ENCODE measurements at places on chromosomes 1 and 21.

GRCh38 chr1:32903991-32904785 is 3.0 kb upstream of the TMEM54 start:
- DNase-seq: no peak

DNA sequence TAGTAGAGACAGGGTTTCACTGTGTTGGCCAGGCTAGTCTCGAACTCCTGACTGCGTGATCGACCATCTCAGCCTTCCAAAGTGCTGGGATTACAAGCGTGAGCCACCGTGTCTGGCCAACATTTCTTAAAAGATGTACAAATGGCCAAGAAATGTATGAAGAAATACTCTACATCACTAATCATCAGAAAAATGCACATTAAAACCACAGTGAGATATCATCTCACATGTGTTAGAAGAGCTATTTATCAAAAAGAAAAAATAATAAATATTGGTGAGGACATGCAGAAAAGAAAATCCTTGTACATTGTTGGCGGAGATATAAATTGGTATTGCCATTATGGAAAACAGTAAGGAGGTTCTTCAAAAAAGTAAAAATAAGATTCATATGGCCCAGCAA is 33.6 kb upstream of the TNFSF18 start:
- no peak for DNase-seq

- DNase-seq: no peak
Measured at GRCh38 chr1:244436336-244437085, 15.2 kb downstream of the ADSS2 start.

DNA sequence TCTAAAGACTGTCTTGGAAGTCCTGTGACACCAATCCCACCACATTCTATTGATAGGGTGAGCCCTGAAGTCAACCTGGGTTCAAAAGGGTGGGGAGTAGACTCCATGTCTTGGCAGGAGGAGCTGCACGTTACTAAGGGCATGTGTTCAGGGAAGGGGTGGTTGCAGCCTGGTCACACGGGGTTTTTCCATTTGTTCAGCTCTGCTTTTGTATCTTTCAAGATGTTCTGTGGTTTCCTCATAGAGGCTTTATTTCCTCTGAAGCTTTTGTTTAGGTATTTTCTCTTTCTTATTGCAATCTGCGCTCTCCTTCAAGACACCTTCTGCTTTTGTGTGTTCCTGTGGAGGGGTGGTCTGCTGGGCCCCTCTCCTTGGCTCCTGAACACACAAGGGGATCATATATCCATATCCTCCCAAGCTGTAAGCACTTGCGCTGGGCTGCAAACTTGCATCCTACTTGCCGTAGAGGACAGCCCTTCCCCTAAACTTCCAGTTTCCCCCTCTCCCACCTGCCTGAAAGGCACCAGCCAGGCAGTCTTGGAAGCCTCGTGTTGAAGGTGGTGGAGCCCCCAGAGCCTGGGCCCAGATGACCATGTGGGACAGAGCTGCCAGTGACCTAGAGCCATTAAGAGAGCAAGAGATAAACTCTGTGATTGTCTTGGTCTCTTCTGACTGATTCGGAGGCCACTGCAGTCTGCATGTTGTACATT is 62.5 kb upstream of the TRAPPC10 start:
- no peak for DNase-seq

- no peak for DNase-seq
Measured at GRCh38 chr1:246932366-246932700, 585 bp upstream of the AHCTF1 start.

DNA sequence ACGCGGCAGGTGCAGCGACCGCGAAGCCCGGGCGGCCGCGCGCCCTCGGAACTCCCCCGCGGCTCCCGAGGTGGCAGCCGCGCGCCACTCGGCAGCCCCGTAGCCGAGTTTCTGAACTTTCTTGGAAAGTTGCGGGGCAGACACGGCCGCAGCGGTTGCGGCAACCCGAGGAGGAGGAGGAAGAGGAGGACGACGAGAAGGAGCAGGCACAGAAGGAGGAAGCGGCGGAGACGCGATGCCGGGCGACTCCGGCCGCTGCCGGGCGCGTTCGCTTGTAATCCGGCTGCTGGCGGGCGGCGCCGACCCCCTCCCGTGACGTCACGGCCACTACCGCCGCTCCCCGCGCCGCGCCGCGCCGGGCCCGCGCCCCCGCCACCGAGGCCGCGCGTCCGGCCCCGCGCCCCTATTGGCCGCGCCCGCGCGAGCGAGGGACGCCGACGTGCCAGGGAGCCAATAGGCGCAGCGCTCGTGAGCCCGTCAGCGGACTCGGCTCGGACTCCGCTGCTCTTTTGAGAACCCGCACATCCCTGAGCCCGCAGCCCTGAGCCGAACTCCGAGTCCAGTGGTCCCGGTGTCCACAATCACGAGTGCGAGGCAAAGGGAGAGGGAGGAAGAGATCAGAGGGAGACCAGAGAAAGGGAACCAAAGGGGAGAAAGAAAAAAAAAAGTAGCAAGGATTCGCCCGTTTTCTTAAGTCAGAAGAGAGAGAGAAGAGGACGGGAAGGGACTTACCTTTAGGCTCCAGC is 736 bp upstream of the BARHL2 start:
- no peak for DNase-seq

DNA sequence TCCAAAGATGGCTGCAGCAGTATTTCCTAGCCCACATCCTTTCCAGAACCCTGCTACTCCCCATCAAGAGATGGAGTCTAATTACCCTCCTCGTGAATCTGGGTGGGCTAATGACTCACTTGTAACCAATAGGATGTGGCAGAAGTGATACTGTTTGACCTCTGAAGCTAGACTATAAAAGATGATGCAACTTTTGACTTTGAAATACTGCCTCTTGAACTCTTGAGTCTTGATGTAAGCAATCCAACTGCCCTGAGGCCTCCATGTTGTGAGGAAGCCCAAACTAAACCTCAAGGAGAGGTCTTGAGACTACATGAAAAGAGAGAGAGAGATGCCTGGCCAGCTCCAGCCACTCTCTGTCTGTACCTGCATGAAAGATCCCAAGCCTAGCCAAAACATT is 29.5 kb downstream of the LMO4 start:
- DNase-seq: no peak

DNA sequence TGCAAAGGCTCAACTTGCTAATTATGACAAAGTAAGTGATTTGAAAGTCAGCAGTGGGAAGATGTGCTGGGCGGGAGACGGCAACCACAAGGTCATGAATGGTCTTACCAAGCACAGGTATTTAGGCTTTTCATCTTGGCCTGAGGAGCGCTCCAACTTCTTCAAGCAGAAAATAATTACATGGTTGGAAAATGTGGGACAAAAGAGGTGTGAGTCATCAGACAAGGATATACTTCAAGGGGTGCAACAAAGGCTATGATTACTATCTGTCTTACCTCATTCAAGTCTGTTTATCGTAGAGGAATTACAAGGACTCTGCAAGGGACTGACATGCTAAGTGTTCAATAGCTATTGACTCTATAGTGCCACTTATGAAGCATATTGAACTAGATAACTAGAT is 2005.7 kb downstream of the MRPL39 start:
- DNase-seq: no peak

DNA sequence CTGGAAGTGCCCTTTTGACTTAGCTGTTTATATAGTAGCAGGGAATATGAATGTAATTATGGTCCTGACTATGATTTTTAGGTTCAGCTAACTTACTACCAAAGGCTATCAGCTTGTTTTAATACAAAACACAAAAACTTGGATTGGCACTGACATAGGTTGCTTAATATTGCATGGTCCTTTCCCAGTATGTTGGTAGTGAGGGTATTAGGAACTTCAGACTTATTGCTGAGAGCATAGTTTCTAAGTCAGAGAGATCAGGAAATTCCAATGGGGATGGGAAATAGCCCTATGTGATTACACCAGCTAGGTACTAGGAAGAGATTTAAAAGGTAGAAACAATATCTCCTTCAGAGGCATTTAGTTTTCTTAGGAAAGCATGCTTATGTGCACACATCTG is 7.7 kb downstream of the ARID1A start:
- DNase-seq: no peak

DNA sequence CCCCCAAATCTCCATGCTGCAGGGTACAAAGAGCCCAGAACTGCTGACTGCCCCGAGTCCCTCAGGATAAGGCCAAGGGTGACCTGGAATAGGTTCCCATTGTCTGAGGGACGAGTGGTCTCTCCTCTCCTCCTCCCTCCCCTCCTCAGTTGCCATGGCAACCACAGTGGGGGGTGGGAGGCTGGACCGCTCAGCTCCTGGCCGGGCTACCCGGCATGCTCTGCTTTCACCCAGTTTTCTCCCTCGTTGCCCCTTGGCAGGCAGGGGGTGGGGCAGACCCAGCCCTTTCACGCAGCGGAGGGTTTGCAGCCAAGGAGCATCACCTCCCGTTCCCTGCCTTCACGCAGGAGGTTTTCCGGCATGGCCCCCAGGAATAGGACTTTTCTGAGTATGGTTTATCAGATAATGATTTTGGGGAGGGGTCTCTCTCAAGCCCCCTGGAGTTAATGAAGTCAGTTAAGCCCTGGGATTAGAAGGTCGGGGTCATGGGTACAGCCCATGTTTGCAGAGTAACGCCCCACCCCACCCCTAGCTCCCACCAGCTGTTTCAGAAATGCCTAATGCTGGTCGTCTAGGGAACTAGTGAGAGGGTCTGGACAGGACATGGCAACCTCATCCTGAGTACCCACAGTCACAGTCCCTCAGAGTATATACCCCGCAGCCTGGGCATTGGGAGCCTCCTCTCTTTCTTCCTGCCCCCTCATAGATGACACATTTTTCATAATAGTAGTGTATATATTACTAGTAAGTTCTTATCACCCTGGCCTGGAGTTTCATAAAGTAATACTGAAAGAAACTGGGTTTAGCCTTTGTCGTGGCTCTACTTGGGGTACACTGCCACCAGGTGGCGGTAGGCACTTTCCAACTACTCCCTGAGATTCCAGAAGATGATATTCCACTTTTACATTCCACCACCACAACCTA is 20.7 kb downstream of the C1QB start:
- no peak for DNase-seq

DNA sequence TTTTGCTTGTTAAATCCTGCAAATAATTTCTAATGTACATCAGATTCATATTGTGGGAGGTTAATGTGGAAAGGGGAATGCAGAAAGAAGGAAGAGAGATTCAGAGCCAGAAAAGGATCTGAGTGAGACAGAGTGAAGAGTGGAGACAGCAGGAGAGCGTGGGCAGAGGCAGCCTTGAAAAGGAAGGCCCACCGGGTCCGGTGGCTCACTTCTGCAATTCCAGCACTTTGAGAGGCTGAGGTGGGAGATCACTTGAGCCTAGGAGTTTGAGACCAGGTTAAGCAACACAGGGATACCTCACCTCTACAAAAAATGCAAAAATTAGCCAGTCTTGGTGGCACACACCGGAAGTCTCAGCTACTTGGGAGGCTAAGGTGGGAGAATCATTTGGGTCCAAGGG is 222.0 kb upstream of the RAB4A start:
- no peak for DNase-seq

GRCh38 chr1:43524804-43525203 is 5.9 kb upstream of the PTPRF start:
- DNase-seq: no peak

GRCh38 chr21:17636711-17637110 is 24.0 kb upstream of the BTG3 start:
- no peak for DNase-seq

GRCh38 chr1:1462318-1462966 is 9.1 kb upstream of the ATAD3B start:
- DNase-seq: no peak

DNA sequence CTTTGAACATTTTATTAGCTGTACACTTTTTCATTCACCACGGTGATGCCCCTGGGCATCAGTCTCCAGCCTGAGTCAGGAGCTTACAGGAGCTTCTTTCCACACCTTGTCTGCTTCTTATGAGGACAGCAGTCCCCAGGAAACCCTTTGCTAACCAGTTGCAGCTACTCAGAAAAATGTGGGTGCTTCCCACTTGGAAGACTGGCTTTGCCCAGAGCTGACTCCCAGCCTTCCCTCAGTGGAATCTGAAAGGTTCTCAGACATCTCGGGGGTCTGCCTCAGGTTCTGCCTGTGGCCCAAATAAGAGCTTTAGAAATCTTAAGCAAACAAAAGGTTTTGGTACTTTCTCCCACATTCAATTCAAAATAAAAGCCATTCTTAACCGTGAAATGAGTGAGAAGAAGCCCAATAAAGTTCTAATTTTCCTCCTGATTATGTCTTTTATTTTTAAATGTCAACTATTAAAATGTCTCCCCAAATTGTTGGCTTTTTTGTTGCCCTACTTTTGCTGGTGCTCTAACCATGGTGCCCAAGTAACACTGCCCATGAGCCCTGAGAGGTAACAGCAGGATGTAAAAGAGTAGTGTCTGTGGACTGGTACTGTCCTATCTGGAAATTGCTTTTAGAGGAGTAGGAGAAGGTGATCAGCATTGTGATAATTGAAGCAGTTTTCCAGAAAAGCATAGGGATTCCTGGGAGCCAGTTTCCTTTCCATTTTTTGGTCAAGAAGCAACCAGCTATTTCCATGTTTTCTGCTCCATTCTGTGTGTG is 5.6 kb downstream of the C1orf53 start:
- no peak for DNase-seq

DNA sequence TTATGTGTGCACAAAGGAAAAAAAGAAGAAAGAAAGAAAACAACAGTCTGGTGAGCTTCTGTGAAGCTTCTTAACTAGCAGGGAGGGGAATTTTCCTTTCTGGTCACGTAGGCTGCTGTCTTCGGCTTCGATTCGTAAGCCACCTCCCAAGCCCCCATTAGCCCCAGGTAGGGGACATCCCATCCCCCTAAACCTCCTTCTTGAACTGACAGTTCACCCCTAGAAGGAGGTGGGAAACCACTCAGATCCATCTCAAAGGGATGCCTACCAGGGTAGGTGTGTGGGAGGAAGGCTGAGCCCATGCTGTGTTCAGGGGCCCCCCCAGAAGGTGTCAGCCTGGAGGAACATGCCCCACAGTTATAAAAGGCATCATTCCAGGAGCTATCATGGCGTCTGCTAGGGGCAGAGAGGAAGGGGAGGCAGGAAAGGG is 25.8 kb downstream of the CD247 start:
- DNase-seq: peak; percentile 43

DNA sequence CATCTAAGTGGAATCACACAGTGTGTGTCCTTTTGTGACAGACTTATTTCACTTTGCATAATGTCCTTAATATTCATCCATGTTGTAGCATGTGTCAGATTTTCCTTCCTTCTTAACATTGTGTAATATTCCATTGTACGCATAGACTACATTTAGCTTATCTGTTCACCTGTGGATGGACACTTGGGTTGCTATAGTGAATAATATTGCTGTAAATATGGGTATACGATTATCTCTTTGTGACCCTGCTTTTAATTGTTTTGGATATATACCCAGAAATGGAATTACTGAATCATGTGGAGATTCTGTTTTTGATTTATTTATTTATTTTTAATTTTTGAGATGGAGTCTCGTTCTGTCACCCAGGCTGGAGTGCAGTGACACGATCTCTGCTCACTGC is 63.0 kb upstream of the ATP5PO start:
- no peak for DNase-seq

DNA sequence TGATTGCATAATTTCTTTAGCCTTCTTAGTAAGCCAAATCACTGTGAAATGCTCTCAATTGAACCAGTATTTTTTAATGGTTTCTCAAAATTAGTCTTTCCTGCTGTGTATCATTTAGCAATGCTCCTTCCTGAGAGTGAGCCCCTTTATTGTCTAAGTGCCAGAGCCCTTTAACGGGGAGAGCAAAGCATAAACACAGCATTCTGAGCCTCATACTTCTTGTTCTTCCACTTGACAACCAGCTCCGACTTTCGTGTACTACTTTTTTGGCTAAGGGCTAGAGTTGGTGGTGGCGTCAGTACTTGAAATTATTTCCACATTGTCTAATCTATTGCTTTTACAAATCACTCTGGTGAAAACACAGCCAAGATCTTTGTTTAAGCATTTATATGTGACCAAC is 299.0 kb downstream of the TPR start:
- DNase-seq: no peak

- DNase-seq: no peak
Measured at GRCh38 chr1:156898161-156898566, 4.6 kb downstream of the PEAR1 start.

GRCh38 chr1:219883400-219884332 is 44.7 kb downstream of the SLC30A10 start:
- no peak for DNase-seq

Measured in stimulated activated CD8-positive, alpha-beta memory T cell treated with anti-CD3 and anti-CD28 coated beads, Interleukin-4, amount 100 ng/mL, for 4 hours (primary cell).